Right renal cortex interstitium (tissue), 3 donors: ENCODE measurements at places on chromosomes 2 and 18.

- DNase-seq = no peak
Measured at GRCh38 chr2:205934443-205934842, 151.5 kb downstream of the INO80D start.

- DNase-seq = no peak
Measured at GRCh38 chr2:110800611-110801402, 68.4 kb downstream of the ACOXL start.

- no peak for DNase-seq
Measured at GRCh38 chr2:84297155-84297554, 161.9 kb downstream of the SUCLG1 start.

GRCh38 chr2:39650468-39650867, 15.2 kb upstream of the TMEM178A start:
- DNase-seq = no peak

DNA sequence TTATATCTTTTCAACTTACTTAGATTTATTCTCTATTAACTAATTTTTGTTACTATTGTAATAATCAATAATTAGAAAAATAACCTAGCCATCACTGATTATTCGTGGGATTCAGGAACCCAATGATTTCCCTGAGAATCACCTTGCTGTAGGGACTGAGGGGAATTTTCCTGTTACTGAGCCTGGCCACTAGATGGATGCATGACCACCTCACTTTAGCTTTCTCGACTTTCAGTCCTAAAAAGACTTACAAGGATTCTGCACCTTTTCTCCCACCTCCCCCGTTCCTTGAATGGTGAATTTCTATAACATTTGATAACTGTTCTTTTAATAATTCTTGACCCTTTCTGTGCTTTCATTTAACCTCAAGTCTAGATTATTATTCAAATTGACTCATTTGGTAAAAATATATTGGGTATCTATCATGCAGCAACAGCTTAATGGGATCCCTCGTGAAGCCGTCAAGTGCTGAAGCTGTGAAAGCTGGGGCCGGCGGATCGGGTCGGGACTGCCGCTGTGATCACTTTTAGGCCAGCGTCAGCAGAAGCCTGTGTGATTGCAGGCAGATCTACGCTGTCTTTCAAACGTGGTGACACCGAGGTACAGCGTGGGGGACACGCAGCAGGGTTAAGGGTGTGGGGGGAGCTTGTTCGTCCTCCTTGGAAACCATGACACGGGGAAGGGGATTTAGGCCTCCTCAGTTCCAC, 38.8 kb upstream of the TMEM18 start:
- no peak for DNase-seq

DNA sequence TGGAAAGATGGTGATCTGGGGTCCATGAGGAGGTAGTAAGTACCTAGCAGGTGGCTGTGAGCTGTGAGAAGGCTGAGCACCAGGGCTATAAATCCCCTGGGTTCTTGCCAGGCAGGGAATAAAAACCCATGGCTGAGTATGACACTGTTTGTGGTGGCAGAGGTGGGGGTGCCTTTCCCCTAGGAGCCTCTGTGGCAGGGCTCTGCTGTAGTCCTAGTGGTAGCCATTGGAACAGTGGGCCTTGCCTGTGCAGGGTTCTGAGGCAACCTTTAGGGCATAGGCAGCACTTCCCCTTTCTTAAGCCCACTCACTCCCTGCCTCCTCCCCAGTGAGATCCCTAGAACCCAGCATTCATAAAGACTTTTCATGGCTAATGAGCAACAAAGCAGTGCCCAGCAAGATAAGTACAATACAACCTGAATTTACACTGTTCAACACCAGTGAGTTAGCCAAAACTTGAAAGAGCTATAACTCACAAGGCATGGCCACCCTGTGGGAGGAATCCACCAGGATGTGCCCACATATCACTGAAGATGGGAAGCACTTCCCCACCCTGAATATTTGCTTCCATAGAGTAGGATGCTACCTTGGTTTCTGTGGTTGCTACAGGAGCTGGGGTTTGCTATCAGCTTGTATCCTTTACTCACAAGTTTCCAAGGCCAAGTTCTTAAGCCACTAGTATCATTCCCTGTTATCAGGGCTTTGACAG, 100.9 kb upstream of the NEUROD1 start:
- no peak for DNase-seq

GRCh38 chr2:85409845-85410583, at the start of gene CAPG:
CAPG (minus strand) TSS chr2:85410366; CDS start chr2:85402145, 8,221 bp downstream.
- no peak for DNase-seq

GRCh38 chr2:85431570-85432205, 13.2 kb downstream of the SH2D6 start:
- DNase-seq = no peak

GRCh38 chr2:74738586-74738985, 84.5 kb downstream of the SEMA4F start:
- no peak for DNase-seq

DNA sequence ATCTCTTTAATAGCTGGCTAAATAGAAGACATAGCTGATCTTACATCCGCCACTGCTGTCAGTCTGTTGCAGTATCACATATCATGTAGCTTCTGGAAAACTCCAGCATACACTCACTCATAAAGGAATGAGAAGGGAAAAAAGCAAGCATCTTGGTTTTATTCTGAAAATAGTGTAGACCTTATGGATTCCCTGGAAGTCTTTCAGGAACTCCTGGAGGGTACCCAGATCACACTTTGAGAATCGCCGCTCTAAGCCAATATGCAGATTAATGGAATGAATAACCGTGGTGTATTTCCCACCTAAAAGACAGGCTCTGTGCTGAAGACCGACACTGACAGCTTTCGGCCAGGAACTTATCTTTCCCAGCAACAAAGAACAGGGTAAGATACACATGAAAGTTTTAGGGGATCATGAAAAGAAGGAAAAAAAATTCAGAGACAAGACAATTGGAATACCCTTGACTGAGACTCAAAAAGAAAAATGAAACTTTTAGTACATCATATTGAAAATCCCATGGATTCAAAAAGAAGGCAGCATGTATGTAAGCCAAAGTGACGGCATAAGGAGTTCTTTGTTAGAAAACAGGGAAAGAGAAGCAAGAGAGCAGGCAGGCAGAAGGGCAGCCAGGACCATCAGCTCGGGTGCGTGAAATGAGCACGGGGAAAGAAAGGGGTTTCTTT, 56.4 kb upstream of the SEC11C start:
- no peak for DNase-seq

GRCh38 chr2:231221761-231222160, 23.3 kb downstream of the ARMC9 start:
- no peak for DNase-seq

DNA sequence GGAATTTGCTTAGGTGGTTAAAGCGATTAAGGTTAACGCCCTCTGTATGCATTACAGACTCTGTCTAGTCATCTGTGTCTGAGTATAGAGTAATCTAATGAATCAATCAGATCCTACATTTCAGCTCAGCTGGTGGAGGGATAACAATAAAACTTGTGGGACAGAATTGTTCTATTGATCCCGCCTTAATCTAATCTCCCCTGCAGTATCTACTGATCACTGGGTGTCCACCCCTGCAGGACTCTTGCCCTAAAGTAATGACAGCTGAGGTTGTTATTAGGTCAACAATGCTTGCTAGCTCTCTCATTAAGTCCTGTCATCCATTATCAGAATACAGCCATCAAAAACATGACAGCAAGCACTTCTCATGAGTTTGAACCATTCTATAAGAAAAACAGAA, 462.6 kb upstream of the TMEFF2 start:
- DNase-seq = no peak

GRCh38 chr2:236702657-236703372, 133.2 kb downstream of the ACKR3 start:
- DNase-seq = no peak

GRCh38 chr18:47604021-47604420, 326.4 kb downstream of the SMAD2 start:
- no peak for DNase-seq

DNA sequence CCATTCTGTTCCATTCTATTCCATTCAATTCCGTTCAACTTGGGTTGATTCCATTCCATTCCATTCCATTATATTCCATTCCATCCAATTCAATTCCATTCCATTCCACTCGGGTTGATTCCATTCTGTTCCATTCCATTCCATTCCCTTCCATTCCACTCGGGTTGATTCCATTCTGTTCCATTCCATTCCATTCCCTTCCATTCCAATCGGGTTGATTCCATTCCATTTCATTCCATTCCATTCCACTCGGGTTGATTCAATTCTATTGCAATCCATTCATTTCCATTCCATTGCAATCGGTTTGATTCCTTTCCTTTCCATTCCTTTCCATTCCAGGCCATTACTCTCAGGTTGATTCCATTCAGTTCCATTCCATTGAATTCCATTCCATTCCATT, 1138.4 kb downstream of the RPIA start:
- DNase-seq = no peak

- no peak for DNase-seq
Measured at GRCh38 chr2:16640867-16641266, 24.8 kb downstream of the CYRIA start.
